ENCODE measurements at places on chromosomes 12 and 14.

DNA sequence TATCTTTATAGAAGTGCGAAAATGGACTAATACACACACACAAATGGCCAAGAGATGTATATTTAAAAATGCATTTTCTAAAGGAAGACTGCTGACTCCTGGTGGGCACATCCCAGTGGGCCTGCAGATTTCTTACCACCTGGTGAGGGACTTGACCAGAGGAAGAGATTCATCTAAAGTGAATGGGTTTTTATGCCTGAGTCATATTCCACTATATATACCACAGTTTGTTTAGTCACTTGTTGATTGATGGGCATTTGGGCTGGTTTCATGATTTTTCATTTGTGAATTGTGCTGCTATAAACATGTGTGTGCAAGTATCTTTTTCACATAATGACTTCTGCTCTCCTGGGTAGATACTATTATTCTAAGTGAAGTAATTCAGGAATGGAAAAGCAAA is 277.3 kb downstream of the SLC16A7 start:
- DNase-seq, result no peak

DNA sequence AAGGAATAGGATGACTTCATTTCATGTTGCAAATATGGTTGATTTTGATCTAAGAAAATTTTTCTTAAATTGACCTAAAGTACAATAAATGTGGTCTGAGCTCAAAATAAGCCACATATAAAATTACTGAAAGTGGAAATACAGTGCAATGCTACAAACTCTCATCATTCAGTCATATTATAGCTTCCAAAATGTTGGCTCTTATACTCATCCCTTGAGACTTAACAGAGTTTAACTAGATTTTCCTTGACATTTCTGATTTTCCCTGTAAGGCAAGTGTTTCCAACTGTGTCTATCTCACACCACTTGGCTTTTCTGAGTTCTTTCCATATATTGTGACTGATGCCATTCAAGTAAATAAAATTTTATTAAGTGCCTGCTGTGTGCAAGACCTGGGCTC is 123.7 kb upstream of the NTF3 start:
- no peak for DNase-seq

DNA sequence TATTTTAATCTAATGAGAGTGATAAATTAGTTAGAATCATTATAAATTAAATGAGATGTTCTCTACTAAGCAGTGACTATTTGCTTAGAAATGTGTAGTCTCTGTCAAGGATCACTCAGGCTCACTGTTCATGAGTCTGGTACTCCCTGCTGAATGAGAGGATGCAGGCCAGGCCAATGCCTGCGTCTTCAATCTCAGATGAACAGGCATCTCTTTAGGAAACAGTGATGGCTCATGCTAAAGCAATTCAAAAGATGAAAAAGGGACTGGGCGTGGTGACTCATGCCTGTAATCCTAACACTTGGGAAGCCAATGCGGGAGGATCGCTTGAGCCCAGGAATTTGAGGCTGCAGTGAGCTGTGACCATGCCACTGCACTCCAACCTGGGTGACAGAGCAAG is 106.8 kb downstream of the ZFC3H1 start:
- DNase-seq, result no peak

- DNase-seq, result no peak
These were observed 31.1 kb upstream of the AMIGO2 start for GRCh38 chr12:47110718-47111391.

- DNase-seq, result no peak
These were observed 1.7 kb upstream of the FLRT2 start for GRCh38 chr14:85528080-85528896.

DNA sequence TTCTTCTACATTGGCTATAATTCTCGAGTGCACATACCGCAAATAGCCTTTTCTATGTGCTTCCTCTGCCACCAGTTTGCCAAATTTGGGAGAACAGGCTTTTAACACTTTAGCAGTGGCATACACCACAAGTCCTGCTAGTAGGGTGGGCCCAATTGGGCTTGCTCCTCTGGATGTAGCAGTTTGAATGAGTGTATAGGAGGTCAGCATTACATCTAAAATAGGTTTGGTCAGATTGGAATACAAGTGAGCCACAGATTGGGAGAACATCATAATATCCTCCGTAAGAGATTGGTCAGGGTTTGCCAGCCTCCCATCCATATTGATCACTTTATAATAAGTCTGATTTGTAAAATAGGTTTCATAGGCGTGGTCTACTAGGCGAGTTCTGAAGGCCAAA is 902 bp downstream of the ABCD2 start:
- no peak for DNase-seq

GRCh38 chr14:105855246-105855892 is 329.0 kb downstream of the TMEM121 start:
- DNase-seq, result no peak

- peak; percentile 26 for DNase-seq
These were observed 64.8 kb upstream of the PTGR2 start for GRCh38 chr14:73786636-73787485.

- no peak for DNase-seq
These were observed 6.5 kb downstream of the WNT5B start for GRCh38 chr12:1635301-1636095.

GRCh38 chr14:103232031-103232808 is 101.8 kb upstream of the EIF5 start:
- no peak for DNase-seq

DNA sequence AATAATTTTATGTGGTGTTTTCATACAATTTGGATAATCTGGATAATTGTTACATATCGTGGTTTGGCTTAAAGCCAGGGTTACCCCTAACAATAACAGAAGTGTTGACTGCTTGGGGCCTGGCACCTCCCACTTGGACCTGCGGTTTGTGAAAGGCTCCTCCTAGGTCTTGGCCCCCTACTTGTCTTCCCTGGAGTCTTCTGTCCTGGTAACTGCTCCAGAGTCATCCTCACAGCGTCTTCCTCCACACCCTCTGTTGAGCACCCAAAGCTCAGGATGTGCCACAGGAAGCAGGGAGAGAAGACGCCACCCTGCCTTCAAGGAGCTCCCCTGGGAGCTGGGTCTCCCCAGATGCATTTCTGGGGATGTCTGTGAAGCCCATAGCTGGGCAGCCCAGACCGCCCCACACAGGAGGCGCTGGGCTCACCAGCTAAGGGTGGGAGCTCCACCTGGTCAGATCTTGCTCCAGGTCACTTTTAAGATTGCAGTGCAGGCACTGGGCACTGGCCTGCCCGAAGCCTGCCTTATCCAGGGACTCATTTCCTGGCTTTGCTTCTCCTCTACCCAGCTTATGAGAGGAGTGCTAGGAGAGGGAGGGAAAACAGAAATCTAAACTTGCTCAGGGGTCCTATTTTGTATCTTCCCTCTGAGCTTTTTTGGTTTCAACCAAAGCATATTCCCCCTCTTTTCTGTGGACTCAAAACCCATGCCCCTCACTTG is 98.2 kb downstream of the ZFP36L1 start:
- DNase-seq, result no peak

GRCh38 chr14:68369281-68370056 is 423.4 kb downstream of the ZFP36L1 start:
- DNase-seq, result no peak

DNA sequence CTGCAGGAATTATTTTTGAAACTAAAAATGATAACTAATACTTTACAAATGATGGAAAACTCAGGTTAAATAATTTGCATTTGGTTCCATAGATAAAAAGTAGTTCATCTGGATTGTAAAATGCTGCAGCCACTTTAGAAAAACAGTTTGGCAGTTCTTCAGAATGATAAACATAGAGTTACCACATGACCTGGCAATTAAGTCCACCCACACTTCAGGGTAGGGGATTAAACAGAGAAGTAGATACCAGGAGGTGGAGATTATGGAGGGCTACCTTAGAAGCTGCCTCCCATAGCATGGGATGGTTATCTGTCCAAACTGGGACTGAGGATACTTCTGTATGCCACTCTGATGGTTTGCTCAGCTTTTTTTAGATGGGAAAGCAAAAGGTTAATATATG is 22.2 kb downstream of the ARF6 start:
- no peak for DNase-seq

DNA sequence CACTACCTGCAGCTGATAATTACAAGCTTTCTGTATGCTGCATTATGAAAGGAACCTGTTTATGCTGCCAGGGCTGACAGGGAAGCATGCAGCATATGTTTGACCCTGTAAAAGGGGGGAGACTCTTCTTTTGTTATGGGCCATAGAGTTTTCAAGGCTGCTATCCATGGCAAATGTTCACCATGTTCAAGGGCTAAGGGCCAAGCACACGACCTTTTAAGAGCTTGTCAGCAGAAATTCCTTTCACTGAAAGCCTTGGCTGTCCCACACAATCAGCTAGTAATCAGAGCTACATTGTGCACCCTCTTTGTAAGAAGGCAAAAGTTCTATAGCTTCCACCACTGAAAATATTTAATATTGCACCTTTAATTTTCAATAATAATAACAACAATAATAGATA is 74.2 kb upstream of the MBIP start:
- DNase-seq, result no peak

DNA sequence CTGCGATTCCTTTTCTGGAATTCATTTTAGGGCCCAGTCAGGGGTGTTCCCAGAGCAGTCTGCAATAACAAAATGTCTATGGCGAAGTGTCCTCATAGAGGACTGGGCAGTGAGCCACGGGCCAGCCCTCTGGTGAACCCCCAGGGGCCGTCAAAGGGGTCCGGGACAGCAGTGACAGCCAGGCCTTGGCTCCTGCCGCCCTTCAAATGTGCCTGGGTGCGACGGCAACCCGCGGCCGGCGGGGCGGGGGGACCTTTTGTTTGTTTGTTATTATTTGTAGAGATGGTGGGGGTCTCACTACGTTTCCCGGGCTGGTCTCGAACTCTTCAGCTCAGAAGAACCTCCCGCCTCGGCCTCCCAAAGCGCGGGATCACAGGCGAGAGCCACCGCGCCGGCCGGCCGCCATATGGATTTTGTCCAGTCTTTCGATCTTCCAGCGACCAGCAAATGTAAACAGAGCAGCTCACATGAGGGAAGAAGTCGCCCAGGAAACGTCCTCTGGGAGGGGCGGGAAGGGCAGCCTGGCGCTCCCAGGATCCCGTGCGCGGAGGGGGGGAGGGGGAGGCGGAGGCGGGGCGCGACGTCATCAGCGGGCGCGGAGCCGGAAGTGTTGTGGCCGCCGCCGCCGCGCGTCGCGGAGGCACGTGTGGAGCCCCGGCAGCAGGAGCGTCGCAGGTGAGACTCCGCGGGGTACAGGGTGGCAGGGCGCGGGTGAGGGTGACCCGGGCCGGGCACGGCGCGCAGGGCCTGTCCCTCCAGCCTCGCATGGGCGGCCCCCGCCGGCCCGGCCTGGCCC is at the start of gene TRMT61A:
Gene TRMT61A, plus strand, starts transcription at position 610 of the 796 bp plus-strand sequence. CDS start 783 bp downstream, outside the sequence.
- peak; percentile 73 for DNase-seq

- no peak for DNase-seq
These were observed 76.2 kb downstream of the ARL6IP4 start for GRCh38 chr12:123056709-123057108.

GRCh38 chr14:69270795-69271708 is 11.1 kb downstream of the GALNT16 start:
- DNase-seq, result no peak

DNA sequence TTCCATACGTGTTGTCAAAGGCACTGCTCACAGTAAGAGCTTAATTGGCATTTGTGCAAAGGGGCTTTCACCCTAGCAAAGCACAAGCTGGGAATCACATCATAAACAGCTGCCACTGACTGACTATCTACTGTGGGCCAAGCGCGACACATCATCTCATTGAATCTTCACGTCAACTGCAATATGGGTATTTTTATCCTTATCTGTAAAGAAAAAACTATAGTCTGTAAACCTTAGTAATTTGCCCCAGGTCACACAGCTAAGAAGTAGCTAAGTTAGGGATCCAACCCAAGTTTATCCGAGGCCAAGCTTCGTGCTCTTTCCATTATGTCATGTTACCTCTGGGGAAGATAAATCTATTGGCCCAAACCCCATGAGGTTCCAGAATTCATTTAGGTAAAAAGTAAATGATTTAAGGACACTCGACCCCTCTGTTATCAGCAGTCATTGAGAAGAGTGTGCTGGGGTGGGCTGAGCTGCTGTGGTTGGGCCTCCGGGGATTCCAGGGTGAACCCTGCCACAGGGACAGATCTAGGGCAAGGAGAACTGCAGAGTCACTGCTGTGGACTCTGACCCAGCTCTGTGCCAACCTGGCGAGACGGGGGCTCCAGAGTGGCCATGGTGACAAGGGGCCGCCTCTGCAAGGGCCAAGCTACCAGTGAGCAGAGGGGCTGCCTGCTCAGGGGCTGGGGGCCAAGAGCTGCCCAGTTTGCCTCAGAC is 27.6 kb downstream of the NCKAP5L start:
- no peak for DNase-seq

DNA sequence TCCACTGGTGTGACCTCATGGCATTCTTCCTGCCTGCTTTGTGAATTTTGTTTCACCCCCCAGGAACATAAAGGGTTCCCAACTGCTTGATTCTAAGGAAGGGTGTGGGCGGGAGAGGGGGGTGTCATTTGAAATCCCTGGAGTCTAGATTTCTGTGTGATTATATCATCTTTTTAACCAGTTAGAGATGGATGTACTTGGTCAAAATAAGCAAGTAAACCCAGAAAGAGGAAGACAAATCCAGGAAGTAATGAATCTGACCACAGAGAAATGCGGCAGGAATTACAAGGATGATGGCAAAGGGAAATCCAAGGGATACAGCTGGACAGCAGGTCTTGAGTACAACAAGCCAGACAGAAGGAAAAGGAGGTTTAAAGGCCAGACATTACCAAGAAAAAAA is 38.9 kb downstream of the DMAC2L start:
- no peak for DNase-seq

DNA sequence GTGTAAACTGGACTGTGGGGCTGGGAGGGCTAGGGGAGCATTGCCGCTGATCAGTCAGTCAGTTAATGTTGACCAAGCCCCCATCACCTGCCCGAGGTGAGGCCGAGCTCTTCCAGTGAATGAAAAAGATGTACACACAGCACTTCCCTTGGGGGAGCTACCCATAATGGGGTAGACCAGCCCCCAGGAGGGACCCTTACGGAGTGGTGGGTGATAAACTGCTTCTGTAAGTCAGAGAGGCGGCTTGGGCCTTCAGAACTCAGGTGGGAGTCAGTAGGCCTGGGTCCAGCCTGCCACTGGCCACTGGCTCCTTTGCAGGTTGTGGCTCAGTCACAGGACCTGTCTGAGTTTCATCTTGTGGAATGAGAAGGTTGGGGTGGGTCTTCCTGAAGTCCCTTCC is 43.5 kb downstream of the TSPAN9 start:
- no peak for DNase-seq

GRCh38 chr14:88044776-88045446 is 40.0 kb downstream of the GPR65 start:
- DNase-seq, result no peak

GRCh38 chr12:54442099-54442498 is 23.0 kb upstream of the ITGA5 start:
- no peak for DNase-seq

Data from stimulated activated CD4-positive, alpha-beta T cell treated with anti-CD3 and anti-CD28 coated beads, Interleukin-15, amount 100 ng/mL, for 1 hour (primary cell).